ENCODE measurements at places on chromosomes 6 and 20.

DNA sequence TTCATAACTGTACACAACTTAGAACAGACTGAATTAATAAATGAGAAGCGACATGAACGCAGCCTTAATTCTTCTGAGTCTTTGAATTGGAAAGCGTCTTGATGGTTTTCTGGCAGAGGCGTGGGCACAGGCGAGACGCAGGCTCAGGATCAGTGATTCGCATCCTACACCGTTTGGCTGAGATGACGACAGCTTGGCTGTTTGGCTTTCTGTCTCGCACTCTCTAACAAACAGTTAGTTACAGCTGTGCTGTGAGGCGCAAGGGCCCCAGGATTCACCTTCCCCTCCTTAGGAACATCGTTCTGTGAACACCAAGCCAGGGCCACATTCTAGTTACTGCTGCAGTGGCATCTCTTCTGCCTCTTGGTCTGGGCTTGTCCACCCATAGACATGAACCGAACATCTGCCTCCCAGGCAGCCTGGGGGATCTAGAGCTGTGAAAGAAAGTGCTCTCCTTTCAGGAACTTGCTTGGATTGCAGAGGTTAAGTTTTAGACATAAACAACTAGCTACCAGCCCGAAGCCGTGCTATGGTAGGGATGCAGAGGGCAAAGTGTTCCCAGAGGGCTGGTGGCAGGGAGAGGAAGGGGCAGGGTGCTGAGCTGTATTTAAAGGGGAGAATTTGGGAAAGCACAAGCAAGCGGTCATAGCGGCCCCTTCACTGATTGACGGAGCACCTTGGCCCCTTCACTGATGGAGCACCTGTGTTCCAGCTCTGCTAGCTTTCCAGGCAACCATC is 49.6 kb downstream of the TCP11 start:
- DNase-seq, result no peak

DNA sequence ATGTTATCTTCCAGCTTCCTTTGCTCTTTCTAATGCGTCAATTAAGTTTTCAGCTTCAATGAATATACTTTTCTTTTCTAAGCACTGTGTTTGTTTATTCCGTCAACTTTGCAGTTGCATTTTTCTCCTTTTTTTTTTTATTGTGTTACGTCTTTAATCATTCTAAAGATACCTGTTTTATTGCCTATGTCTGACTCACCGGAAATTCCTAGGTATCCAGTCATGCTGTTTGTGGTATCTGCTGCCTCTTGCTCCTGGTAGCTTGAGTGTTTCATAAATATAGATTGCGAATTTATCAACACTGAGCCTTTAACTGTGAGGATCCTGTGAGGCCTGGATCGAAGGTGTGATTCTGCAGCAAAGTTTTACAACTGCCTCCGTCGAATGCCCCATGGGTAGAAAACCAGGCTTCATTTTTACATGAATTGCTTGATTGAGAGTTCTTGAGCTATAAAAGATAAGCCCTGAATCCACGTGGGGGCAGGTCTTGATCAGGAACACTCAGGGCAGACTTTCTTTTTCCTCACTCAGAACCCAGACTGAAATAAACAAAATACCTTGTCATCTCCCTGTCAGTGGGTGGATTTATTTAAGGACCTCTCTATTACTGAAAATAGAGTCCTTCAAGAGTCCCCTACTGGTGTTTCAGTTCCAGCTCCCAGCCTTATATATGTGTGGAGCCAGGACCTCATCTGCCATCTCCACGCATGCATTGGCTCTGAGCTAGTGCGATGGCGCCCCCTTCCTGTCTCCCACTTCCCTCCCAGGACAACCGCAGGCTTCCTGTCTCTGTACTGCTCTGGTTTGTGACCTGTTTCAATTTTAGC is 60.1 kb upstream of the LRRC1 start:
- DNase-seq, result no peak

DNA sequence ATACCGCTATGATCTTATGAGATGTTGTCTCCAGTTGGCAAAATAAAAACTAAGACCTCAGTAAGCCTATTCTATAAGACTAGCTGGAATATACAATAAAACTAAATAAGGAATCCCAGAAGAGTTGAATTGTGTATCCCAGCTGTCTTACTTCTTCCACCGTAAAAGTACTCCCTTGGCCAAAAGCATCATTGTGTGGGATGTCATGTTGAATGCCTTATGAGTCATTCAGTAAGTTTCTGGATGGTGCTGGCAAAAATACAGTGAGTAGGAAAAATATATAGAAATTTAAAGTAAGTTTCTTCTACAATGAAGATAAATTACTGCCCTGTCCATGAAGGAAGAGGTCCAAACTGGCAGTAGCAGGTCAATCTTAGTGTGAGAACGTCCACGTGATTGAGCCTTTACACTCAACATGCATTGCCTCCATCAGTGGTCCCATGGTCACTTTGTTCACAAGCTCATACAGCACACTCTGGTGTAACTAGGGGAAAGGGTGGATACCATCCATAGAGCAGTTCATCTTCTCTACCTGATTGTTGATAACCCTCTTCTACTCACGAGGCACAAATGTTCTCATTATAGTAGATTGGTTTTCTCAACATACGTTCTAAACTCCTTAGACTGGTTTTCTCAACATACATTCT is 13.7 kb upstream of the ZNF318 start:
- DNase-seq, result no peak

- no peak for DNase-seq
Measured at GRCh38 chr6:91824331-91824730, 1237.5 kb upstream of the MAP3K7 start.

DNA sequence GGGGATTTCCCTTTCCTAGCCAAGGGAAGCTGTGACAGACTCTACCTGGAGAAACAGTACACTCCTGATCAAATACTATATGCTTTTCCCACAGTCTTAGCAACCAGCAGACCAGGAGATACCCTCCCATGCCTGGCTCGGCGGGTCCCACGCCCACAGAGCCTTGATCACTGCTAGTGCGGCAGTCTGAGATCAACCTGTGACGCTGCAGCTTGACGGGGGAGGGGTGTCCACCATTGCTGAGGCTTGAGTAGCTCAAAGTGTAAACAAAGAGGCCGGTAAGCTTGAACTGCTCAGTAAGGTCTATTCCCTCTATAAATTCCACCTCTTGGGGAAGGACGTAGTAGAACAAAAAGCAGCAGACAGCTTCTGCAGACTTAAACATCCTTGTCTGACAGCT is 63.2 kb downstream of the WASF1 start:
- no peak for DNase-seq

All from activated CD4-positive, alpha-beta T cell treated with anti-CD3 and anti-CD28 coated beads, Interleukin-2, amount 50 U/mL, for 1 hour (primary cell).